ENCODE measurements at places on chromosomes 13 and 19.

- peak; percentile 87 for DNase-seq
These were observed 10.3 kb upstream of the ZBTB32 start for GRCh38 chr19:35693835-35694599.

- DNase-seq, result no peak
These were observed 813 bp downstream of the ZNF284 start for GRCh38 chr19:44072543-44073401.

DNA sequence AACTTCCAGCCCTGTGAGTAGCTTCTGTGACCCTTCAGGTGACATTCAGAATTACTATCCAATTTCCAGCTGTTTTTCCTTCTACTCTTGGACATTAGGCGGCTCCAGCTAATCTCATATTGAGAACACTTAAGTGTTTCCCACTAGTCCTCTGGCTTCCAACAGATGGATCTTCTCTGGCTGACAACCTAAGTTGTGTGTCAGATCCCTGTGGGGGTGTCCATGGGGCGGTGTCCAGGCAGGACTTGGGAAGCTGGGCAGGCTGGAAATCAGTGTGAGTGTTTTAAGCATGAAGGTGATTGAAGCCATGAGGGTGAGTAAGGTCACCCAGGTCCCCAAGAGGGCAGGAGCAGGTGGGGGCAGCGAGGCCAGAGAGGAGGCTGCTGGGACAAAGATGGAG lies 10.1 kb downstream of the CNOT3 start:
- DNase-seq, result no peak

DNA sequence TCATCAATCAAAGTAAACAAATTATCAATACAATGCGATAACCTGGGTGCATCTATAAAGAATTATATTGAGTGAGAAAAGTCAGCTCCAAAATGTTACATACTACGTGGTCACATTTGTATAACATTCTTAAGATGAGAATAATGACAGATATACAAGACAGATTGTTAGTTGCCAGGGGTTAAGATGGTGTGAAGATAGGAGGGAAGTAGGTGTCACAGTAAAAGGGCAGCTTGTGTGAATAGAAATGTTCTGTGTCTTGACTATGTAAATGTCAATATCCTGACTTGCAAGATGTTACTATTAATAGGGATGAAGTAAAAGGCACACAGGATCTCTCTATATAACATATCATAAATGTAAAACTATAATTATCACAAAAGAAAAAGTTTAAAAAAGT lies 611.2 kb upstream of the SPRY2 start:
- DNase-seq, result no peak

- DNase-seq, result no peak
These were observed 1719.7 kb upstream of the SLC10A2 start for GRCh38 chr13:104785952-104786351.

- DNase-seq, result no peak
These were observed 49.2 kb upstream of the TRPC4 start for GRCh38 chr13:37918751-37919150.

GRCh38 chr19:29211562-29212355 lies 1.2 kb downstream of the UQCRFS1 start:
- DNase-seq, result no peak

DNA sequence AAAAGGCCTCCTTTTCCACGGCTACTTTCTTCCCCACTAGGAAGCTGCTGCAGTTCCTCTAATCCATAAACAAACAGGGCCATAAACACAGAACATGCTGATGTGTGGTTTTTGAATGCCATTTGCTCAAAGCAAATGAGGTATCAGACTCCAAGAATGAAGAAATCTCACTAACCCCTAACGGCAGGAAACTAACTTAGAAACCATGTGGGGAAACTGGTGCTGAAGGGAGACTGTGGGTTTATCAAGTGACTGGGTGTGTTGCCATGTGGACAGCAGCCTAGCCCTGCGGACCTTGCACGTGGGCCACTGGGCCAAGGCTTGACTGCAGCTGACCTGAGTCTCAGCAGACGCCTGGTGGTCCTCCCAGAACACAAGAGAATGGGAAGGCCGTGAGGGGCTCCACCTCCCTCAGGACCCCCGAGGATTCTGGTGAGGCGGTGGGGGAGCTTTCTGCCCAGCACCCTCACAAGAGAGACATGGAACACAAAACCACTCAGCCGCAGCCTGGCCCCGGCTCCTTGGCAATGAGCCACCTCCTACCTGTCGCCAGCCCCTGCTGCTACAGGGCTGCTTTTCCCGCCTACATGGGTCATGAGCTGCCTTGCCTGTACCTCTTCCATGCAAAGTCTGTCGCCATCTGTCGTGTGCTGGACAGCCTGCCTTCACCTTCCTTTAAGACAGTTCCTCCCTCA lies 10.6 kb downstream of the SLC15A1 start:
- no peak for DNase-seq

- no peak for DNase-seq
These were observed 13.4 kb downstream of the THOP1 start for GRCh38 chr19:2798733-2799132.

Measured in activated naive CD8-positive, alpha-beta T cell treated with anti-CD3 and anti-CD28 coated beads, Interleukin-2, amount 50 U/mL, for 16 hours (primary cell).